ENCODE measurements at places on chromosomes 6 and 20. TPM values are rescaled to one million over a fixed set of nuclear protein-coding genes. Genes with fewer than 3 reads are reported as not detected.

GRCh38 chr6:113385020-113385431 lies 472.1 kb upstream of the MARCKS start:
- no peaks in the 10 kb centered on the region for H3K4me1 ChIP-seq
- no peak overlapping the region for H3K4me3 ChIP-seq
- H3K27me3 ChIP-seq = no peaks in the 10 kb centered on the region
- no peak for DNase-seq
- no peaks in the 10 kb centered on the region for H3K36me3 ChIP-seq

GRCh38 chr6:41371992-41372831 lies 36.8 kb downstream of the NCR2 start:
- H3K4me3 ChIP-seq = no peak overlapping the region
- H3K36me3 ChIP-seq = no peaks in the 10 kb centered on the region
- no peak for DNase-seq

Gene LST1
- 1.6 TPM for total RNA-seq

Gene APOBEC2
- not detected for total RNA-seq

Gene EGFL8
- 26.0 TPM for total RNA-seq

GRCh38 chr6:54846243-54846856 lies at the start of gene FAM83B:
FAM83B (plus strand) TSS chr6:54846771; CDS start chr6:54870247, 23,476 bp downstream.
- peak within 1 kb of the TSS; percentile 93 for H3K27ac ChIP-seq
- H3K36me3 ChIP-seq = no peaks in the 10 kb centered on the region
- DNase-seq = peak; percentile 54
- H3K4me3 ChIP-seq = peak within 1 kb of the TSS; percentile 73

GRCh38 chr20:20505554-20505953 lies 137.7 kb downstream of the INSM1 start:
- no peak overlapping the region for H3K4me3 ChIP-seq
- DNase-seq = no peak
- H3K27ac ChIP-seq = no peak overlapping the region
- H3K27me3 ChIP-seq = no peaks in the 10 kb centered on the region

DNA sequence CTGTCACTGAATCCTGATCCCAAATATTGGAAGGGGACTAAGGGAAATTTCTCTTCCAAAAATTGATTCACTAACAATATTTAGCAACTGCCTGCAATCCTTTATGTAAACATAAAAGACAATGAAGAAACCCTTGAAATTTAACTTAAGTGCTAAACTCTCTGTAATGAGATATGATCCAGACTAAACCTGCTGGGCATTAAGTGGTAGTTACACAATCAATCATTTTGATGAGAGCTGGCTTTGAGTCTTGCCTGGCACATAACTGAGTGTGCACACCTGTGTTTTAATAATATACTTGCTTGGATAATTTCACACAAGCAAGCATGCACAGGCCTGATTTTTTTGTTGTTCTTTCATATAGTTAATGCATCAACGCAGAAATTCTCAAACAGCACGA lies 9.8 kb upstream of the ZFP64 start:
- no peaks in the 10 kb centered on the region for H3K27me3 ChIP-seq
- no peaks in the 10 kb centered on the region for H3K36me3 ChIP-seq
- DNase-seq = no peak
- H3K4me3 ChIP-seq = no peak overlapping the region

- no peaks in the 10 kb centered on the region for H3K4me1 ChIP-seq
- no peaks in the 10 kb centered on the region for H3K36me3 ChIP-seq
- DNase-seq = no peak
- no peak overlapping the region for H3K4me3 ChIP-seq
- H3K27ac ChIP-seq = no peak overlapping the region
- no peaks in the 10 kb centered on the region for H3K27me3 ChIP-seq
Measured at GRCh38 chr6:22752522-22752921, 183.2 kb downstream of the HDGFL1 start.

Gene XKR7
- not detected for total RNA-seq

DNA sequence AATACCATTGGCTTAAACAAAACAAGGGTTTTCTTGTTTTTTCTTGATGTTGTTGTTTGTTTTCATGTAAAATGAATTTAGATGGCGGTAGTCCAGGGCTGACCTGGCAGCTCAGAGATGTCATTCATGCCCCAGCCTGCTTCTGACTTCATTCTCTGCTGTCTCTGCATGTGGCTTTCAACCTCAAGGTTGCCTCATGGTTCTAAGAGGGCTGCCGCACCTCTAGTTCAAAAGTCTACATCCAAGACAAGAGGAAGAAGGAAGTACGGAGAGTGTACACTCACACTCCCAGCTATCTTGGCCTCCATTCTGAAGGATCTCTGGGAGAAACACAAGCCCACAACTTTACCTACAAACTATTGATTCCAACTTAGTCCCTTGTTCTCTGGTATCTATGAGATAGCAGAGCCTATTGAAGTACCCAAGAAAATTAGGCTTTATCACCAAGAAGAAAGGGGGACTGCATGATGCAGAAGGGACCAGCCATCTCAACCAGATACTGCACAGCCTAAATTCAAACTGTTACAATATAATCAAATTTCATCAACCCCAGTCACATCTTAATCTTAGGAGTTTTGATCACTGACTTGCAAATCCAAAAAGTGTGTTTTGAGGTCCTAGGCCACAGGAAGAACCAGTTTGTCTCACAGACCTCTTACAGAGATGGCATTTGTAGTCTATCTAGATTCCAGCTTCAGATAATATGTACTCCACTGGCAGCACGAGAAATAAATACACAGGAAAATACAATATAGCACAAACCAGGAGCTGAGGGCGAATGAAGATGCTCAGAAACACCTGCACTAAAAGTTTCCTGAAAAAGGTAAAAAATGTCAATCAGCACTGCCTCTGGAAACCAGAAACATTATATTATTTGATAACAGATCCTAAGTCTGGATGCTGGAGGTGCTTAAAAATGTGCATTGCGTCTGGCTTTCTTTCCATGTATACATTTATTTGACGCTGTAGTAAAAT lies 866 bp upstream of the BTN3A3 start:
- H3K27ac ChIP-seq = peak overlapping the region; percentile 39
- H3K27me3 ChIP-seq = no peaks in the 10 kb centered on the region
- DNase-seq = no peak

DNA sequence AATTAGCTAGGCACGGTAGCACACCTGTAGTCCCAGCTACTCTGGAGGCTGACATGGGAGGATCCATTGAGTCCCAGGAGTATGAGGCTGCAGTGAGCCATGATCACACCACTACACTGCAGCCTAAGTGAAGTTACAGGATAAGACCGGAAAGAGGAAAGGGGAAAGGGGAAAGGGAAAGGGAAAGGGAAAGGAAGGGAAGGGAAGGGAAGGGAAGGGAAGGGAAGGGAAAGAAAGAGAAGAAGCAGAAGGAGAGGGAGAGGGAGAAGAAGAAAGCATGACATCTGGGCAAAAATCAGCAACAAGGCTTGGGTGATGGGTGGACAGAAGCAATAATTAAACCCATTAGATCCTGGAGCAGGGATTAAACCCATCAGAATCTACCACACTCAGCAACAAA lies 101.7 kb upstream of the RAB32 start:
- H3K36me3 ChIP-seq = no peaks in the 10 kb centered on the region
- H3K4me1 ChIP-seq = no peaks in the 10 kb centered on the region
- H3K4me3 ChIP-seq = no peak overlapping the region

Gene LPIN3
- 15.4 TPM for total RNA-seq

Gene CCN6
- not detected for total RNA-seq

DNA sequence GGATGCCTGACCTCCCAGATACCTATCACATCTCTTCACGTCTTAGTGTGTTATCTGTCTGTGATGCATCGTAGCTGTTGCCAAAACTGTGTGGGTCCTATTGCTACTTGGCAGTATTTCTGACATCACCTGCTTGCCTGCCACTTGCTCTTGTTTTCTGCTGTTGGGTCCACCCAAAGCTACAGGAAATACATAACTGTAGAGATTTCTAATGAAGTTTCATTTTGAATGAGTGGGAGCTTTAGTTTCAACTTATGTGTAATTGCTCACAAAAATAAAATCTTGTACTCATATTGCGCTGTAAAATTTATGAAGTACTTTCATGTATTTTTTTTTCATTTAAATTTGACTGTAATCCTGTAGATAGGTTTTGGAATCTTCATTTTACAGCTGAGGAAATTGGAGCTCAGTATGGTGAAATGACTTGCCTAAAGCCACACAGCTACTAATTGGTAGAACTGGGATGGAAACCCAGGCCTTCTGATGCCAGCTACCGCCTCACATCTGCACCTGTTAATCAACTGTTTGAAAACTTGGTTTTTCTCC lies 113.6 kb upstream of the MAN1A1 start:
- H3K36me3 ChIP-seq = no peaks in the 10 kb centered on the region
- H3K4me3 ChIP-seq = no peak overlapping the region
- DNase-seq = no peak
- H3K27me3 ChIP-seq = no peaks in the 10 kb centered on the region
- H3K4me1 ChIP-seq = no peaks in the 10 kb centered on the region
